ENCODE measurements at places on chromosomes 11 and 22.
A peak's percentile ranks its signal among the peaks of the same experiment; 100 is the strongest.

DNA sequence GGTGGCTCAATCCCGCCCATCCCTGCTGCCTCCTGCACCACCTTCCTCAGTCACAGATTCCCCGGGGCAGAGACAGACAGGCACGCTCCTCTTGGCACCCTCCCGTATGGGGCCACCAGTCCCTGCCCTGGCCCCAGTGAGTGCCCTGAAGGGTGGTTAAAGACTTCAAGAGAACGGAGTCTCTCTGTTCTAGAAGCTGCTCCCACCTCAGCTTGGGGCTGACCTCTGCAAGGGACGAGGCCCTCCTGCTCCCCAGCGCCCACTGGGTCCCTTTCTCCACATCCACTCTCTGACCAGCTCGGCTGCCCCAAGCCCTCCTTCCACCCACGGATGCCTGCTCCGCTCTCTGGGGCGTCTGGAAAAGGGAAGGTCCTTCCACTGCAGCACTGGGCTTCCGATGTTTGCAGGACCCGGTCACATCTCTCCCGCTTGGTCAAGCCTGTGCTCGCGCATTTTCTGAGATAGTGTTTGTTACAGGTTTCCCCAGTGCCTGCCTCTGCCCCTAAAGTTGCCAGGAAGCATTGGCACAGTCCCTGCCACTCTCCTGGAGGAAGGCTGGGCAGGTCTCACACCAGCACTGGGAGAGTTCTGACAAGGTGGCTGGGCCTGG, 1487.9 kb downstream of the TBC1D22A start:
- no peak for DNase-seq

GRCh38 chr11:13826505-13827278, 135.8 kb upstream of the SPON1 start:
- DNase-seq: no peak

GRCh38 chr11:84212468-84213390, 926.6 kb upstream of the CCDC90B start:
- DNase-seq: no peak

DNA sequence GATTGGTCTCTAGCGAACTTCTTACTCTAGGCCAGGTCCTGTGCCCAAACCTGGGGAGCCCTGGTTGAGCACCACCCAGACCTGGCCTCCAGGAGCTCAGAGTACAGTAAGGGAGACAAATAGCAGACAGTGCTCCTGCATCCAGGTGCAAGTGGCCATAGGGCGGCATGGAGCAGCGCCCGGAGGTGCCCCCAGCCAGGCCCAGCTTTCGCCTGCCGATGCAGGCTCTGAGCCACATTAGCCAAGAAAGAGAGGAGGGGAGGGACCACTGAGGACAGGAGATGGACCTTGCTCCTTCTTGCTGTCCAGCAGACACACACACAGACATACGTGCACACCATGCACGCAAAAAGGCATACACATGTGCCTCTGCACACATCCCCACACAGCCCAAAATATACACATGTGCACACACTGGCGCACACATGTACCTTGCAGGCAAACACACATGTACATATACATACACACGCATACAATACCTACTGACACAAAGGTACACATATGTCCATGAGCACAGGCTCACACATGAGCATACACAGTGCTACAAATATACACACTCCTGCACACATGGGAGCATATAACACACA, 68.7 kb upstream of the FGF3 start:
- DNase-seq: no peak

GRCh38 chr11:33419924-33420323, 162.7 kb downstream of the HIPK3 start:
- DNase-seq: no peak

- no peak for DNase-seq
These were observed 5.2 kb upstream of the SMTN start for GRCh38 chr22:31075961-31076360.

GRCh38 chr11:128496692-128497060, 90.7 kb downstream of the ETS1 start:
- no peak for DNase-seq

GRCh38 chr11:15471048-15471894, 356.5 kb downstream of the INSC start:
- no peak for DNase-seq

DNA sequence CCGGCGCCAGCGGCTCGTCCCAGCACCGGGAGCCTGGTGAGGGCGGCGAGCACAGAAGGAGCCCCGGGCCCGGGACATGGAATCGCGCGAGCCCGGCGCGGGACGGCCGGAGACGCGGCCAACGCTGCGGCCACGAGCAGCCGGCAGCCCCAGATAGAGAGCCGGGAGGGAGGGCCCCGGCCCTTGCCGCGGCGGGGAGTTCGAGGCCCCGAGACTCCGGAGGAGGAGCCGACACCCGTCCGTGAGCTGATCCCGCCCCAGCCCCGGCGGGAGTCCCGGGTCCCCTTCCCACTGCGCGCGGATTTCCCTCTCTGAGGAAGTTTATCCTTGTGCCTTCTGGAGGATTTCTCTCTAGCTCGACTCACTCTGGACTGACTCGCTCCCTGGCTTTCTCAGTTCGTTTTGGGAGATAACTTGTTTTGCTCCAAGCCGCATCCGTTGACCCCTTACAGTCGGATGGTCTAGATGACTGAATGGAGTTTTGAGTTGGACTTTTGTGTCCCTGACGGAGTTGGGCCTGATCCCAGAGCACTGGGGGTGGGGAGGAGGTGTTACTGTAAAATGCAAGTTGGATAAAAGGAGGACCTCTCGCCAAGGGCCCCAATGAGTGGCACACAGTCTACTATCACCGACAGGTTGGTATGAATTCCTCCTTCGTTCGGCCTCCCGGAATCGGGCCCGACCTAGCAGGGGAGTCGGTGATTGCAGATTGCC, 585 bp downstream of the ARHGEF12 start:
- no peak for DNase-seq

DNA sequence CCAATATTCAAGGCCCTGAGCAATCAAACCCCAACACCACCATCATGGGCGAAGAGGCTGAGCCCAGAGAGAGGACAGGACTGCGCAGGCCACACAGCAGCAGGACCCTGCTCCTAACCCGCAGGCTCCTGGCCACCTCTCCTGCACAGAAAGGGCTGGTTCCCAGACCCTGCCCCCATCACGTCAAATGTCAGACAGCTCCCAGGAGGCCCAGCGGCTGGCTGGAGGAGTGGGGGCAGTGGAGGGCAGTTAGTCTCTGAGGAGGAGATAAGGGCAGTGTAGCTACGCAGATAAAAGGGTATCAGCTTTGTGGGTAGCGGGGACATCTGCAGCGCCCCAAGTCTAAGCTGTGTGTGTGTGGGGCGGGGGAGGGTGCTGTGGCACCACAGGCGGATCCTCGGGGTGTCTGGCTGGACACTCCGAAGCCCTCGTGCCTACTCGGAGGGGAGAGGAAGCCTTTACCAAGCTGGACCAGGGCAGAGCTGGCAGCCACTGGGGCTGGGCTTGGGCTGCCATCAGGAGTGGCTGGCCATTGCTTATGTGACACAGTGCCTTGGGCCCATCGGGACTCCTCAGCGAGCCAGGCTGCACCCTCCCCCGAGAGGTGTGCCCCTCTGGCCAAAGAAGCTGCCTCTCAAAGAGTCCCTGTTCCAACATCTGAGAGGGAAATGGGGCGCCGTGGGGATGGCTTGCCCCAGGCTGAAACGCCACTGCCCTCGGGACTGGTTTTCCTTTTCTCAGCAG, 21.5 kb downstream of the FADS3 start:
- no peak for DNase-seq

DNA sequence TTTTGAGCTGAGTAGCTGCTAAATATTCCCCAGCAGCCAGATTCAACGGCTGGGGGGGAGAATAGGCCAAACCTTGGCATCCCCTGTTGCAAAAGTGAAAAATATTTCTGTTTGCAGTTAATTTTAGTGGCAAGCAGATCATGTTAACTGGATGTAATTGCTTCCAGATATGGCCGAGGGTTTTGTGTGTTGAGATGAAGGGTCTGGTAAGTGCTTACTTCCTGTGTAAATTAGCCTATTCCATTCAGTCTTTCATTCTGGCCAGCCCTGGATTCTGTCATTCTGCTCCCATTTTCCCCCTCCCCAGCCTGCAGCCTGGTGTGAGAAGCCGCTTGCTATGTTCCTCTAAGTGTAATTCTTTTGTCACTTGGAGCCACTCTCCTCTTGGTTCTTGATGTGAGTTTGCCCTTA, 17.4 kb downstream of the ZBTB16 start:
- no peak for DNase-seq

DNA sequence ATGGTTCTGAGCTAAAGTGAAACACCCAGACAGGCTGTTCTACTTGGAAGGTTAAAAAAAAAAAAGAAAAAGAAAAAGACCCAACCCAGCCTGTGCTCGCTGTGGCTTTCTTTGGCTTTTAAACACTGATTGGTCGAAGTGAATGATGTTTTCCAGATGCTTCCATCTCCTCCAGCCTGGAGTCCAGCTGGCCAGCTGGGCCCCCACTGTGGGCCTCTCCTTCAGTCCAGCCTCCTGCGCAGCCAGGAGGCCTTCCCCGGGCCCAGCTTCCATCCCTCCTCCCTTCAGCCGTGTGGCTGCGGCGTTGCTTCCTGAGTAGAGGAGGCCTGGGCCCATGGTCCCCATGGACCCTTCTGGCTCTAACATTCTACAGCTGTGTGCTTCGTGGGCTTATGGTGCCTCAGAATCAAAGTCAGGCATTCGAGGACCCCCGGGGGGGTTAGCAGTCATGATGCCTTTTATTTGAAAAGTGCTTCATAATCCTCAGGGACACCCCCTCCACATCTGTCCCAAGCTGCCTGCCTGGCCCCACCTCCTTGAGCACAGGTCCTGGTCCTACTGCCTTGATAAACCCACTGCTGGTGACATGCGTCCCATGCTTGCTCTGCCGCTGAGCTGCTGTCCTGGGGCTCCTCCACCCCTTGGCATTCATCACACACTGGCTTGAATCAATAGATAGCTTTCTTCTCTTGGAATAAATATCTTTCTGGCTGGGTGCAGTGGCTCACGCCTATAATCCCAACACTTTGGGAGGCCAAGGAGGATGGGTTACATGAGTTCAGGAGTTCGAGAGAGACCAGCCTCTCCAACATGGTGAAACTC, 42.2 kb upstream of the FBLN1 start:
- DNase-seq: no peak

GRCh38 chr11:67056267-67057204, at the start of gene RHOD:
Gene RHOD, plus strand, starts transcription at chr11:67056847. Its CDS starts 56 bp downstream, at chr11:67056903.
- DNase-seq: peak; percentile 19

DNA sequence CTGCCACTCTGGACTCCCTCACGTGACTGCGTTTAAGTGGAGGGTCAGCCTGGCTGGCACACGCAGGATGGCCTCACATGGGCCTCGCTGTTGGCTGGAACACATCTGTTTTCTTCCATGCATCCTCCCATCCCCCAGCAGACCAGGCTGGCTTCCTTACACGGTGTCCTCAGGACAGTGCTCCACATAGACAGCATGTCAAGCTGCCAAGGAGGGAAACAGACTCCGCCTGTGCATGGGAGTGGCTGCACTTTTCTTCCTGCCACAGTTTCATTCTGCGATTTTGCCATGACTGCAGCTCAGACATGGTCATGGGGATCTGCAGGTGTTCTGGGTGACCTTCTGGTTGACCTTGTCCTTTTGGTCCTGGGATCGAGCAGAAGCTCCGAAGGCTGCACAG, 344.2 kb downstream of the SHANK2 start:
- DNase-seq: no peak

DNA sequence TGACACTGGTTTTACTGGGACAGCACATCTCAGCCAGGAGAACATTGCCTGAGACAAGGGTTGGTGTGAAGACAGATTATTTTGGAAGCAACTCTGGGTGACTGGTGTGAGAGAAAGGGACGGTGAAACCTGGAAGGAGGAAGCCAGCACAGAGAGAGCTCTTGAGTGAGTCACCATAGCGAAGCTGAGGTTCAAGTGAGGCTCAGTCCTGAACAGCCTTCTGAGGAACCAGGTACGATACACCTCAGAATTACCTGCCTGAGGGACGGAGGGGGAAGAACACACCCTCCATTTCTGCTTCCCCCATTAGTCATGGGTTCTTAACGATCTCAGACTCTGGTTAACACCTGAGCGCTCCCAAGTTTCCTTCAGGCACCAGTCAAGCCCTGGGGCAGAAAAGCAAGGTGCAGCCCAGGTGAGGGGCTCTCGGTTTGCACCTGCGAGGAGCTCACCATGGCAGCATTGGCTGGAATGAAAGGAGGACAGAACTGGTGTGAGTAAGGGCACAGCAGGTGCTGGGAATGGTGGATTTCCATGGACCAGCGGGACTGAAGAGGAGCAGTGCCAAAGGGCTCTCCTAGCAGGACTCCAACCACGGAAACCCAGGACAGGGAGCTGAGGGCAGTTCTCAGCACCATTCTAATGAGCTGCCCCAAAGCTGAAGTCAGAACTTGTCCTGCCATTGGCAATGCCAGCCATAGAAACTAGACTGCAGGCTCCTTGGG, 459.3 kb downstream of the OPCML start:
- no peak for DNase-seq

- no peak for DNase-seq
These were observed 538.3 kb downstream of the OPCML start for GRCh38 chr11:132993991-132994502.

GRCh38 chr11:103842795-103843194, 193.6 kb upstream of the DDI1 start:
- no peak for DNase-seq

- no peak for DNase-seq
These were observed 524.0 kb upstream of the KIRREL3 start for GRCh38 chr11:127524618-127525017.

DNA sequence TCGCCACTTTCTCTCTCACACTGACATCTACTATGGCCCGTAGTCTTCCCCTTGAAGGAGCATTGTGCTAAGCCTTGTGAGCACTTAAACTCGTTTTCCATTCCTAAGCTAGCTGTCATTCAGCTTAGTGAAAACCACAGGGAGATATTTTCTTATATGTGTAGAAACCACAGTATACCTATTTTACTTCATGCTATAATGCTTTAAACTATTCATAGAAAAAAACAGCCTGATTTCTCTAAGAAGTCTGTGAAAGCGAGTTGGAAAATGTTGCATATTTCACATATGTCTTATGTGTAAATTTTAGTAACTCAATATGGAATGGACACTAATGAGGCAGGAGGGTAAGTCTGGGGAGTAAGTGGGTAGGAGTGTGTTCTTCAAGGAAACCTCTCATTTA, 194.3 kb upstream of the CTSC start:
- DNase-seq: no peak

Measured in CD4-positive, alpha-beta T cell treated with Interleukin-6 at 100 ng/mL for 8 hours (primary cell).